ENCODE measurements at places on chromosomes 6 and 20.

GRCh38 chr6:140670021-140670420 lies 1295.6 kb upstream of the CITED2 start:
- no peak for DNase-seq

DNA sequence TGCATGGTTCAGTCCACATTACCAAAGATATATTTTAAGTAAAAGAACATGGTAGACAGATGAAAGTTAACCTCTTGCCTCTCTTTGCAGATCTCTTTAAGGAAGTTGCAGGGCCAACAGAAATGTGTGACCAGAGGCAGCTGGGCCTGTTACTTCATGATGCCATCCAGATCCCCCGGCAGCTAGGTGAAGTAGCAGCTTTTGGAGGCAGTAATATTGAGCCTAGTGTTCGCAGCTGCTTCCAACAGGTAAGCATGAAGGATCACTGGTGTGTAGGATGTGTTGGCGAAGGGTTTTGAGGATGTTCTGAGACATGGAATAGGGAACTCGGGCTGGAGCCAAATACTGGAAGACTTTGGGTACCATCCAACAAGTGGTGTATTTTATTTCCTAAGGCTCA lies 508.6 kb downstream of the UTRN start:
- no peak for DNase-seq

GRCh38 chr20:4821590-4821989 lies 99.9 kb downstream of the PRND start:
- no peak for DNase-seq

DNA sequence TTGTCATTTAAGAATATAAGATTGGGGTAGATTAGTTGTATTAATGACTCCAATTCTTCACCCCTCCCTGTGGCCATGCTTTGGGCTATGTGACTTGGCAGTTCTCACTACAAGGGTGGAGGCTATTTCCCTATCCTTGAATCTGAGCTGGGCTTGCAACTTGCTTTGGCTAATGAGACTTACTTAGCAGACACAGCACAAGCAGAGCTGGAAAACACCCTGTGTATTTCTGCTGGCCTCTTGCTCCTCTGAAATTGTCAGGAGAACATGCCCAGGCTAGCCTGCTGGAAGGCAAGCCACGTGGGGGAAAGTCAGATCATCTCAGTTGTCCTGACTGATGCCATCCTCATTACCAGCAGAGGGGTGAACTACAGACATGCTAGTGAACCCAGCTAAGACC lies 126.5 kb upstream of the HDGFL1 start:
- DNase-seq: no peak

GRCh38 chr6:111985202-111985731 lies 68.6 kb upstream of the CCN6 start:
- peak; percentile 59 for DNase-seq

DNA sequence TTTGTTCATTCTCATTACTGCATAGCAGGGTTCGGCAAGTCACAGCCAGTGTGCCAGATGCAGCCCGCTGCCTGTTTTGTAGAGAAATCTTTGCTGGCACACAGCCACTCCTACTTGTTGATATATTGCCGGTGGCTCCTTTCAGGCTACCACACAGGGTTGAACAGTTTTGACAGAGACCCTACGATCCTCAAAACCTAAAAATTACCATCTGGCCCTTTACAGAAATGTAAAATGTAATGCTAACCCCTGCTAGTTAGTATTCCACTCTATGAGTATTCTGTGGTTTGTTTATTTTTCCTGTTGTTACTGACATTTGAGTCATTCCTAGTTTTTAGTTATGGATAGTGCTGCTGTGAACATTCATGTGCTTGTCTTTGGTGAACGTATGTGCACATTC lies 11.5 kb downstream of the DHX35 start:
- DNase-seq: no peak

GRCh38 chr6:160534050-160534696 lies 129.9 kb downstream of the LPA start:
- DNase-seq: no peak

DNA sequence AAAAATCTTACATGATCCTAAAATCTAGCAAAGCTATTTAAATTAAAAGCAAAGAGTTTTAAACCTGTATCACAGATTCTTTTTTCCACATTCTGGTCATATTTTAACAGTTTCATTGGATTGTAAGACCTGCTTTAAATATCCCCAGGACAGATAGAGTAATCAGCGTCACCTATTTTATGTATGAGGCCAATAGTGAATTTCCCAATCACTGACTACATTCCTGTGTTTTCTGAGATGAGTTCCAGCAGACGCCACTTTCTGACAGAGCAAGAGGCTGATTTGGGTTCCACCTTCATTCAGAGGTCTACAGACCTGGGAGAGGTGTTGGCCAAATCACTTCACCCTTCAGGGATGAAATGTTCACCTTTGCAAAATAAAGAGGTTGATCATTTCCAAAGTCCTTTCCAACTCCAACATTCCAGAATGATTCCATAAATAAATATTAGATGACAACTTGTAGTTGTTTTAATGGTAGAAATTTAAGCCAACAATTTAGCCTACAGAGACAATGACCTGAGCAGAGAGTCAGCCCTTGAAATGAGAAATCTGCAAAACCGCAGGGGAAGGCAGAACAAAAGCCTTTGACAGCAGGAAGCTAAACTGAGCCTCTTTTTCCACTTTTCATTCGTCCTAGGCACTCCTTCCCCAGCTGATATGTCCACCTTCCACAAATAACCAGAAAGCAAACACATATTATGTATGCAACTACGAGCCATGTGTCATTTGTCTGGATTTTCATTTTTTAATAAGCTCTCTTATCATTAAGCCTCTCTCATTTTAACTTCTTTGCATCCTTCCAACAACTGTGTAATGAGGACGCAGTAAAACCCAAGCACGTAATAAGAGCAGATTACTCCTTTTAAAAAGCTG lies 105.2 kb downstream of the TFAP2A start:
- no peak for DNase-seq

DNA sequence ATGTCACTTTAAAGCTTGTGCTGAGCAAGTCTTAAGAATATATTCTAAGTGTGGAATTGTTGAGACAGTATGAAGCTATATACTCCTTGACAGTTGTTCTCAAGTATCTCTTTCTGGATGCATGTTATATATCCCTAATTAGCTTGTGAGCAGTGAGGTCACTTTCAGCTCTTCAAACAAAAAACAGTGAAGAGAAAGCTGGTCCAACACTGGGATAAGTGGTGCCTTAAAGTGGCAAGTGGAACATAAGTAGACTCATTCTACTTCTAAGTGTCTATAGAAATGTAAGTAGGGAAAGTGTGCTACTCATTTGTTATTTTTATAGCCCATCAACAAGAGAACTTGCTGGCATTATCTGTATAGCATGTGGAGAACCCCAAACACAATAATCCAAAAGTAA lies 133.1 kb upstream of the BACH2 start:
- DNase-seq: no peak

- no peak for DNase-seq
Observed at GRCh38 chr6:159688266-159688905, 4.7 kb downstream of the SOD2 start.

DNA sequence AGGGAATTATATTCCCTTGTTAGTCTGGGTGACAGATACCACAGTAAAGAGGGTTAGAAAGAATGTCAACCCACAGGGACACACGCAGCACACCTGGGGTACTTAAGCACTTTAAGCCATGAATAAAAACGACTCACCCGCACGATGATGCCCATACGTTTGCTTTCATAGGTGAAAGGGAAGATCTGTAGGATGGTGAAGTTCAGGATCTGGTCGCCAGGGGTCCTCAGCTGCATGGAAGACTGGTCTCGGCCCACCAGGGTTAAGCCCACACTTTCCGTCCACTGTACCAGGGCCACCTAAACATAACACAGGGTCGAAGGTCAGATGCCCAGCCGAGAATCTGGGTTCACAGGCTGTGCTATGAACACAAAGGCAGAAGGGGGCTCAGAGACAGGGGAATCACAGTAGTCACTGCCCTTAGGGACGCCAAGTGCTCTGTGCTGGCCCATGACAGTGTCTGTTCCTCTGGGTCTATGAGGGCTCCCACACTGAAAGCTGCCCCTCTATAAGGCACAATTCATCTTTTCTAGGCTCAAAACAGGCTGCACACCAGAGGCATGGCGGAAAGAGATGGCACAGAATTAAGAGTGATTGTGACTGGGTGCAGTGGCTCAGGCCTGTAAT lies 96.8 kb upstream of the NFATC2 start:
- no peak for DNase-seq

- no peak for DNase-seq
Observed at GRCh38 chr6:154509421-154510143, 903 bp downstream of the CNKSR3 start.

DNA sequence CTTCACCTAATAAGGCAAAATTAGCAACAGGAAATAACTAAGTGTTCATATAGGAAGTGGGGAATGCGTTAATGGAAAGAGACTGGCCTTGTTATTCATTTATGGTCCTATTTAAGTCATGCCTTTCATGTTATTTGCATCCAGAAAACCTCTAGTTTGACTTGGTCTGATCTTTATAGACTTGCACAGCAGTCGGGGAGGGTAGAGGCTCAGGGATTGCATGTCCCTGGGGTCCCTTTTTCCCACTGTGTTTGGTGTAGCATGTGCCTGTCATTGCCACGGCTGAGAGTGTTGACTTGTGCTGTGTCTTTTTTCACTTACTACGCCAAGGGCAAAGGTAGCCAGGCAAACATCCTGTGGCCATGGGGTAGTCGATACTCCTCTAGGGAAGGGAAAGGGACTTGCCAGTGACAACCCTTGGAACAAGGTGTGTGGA lies 105.4 kb upstream of the RIN2 start:
- DNase-seq: no peak

GRCh38 chr6:11607383-11607782 lies 69.8 kb downstream of the TMEM170B start:
- no peak for DNase-seq

DNA sequence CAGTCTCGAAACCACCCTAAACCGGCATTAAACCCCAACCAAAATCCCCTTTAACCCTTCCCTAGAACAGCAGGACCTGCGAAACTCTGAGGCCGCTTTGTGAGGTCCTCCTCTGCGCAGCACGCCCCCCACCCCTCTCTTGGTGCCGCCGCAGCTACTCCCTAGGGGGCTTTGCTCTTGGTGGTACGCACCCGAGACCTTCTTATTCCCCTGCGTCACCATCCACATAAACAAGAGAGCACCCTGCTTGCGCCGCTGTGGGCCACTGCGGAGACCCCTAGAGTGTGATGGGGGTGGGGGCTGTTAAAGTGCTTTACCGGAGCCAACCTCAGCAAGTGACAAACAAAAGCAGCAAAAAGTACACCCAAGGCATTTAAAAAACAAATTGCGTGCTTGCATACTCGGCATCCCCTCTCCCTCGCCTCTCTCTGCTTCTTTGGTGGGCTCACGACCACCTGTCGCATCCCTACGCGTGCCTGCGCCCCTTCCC lies 502 bp upstream of the GNAS start:
- DNase-seq: no peak

- DNase-seq: no peak
Observed at GRCh38 chr6:52557389-52558265, 19.2 kb downstream of the TRAM2 start.

DNA sequence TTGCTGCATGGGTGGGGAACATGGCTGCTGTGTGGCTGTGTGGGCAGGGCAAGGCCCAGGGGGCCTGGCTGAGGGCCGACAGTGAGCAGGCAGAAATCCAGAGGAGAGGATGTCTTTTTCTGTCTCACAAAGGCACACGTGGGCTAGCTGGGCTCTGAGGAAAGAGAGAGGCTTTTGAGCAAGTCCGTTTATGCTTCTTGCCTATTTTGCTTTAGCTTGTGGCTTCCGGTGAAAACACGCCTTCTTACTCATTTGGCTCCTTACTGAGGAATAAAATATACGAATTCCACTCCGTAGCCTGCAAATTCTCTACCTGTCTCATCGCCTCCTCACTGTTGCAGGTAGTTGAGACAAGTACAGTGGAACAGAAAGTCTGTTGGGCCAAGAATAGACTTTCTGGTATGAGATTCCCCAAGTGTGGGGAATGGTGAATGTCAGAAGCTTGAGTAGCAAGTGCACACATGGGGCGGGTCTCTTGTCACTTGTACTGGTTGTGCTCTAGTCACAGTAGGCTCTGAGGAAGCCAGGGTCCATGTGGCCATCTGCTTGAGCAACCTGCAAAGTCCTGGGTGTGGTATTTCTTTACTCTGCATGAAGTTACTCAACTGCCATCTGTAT lies 28.4 kb downstream of the WRNIP1 start:
- no peak for DNase-seq

DNA sequence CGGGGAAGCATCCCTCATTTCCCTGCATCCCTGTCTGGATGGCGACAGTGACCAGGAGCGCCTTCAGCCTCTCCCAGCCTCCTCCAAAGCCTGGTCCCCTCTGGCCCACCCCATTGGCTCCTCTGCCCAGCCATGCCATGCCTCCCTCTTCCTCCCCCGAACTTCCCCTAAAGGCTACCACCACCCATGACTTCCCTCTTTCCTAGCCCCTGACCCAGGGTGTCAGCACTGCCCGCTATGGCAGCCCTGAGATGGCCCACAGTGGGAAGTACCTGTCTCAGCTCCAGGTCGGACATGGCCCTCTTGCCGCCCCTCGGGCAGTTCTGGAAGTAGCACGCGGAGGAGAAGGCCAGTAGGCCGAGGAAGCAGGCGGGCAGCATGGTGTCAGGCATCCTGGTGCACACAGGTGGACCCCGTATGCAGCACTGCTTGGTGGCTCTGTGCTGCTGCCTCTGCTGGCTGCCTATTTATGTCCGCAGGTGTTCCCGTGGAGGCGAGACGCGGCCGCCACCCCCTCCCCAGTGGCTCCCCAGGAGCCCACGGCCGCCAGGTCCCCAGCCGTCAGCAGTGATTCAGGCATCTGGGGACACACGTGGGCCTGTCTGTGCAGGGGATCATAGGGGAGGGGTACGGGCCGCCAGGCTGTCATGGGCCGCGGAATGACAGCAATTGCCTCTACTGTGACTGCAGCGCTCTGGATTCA lies at the start of gene AVP:
TSS of gene AVP (minus strand) at position 442 of the 703 bp plus-strand sequence. CDS start at position 392, 50 bp downstream.
- DNase-seq: no peak

GRCh38 chr6:119768201-119768600 lies 418.6 kb upstream of the MAN1A1 start:
- DNase-seq: no peak

DNA sequence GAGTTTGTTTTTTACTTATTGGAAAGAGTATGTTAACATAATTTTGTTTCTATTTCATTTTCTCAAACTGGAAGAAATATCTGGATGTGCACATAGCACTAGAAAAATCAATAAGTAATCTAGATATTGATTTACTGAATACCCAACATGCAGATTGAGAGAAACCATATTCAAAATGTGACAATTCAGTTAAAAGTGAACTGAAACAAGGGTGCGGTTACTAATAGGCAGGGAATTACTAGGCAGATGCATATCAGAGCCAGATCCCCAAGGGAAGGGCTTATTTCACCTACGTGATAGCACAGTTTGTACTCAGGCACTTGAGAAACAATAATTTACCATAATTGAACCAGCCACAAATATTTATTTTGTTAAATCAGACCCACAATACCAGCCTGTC lies 493.1 kb upstream of the FLRT3 start:
- DNase-seq: no peak

Measured in AG04450 (cell line).